Activated CD4-positive, alpha-beta T cell treated with anti-CD3 and anti-CD28 coated beads for 48 hours (primary cell): ENCODE measurements at places on chromosomes 6 and 20.

DNA sequence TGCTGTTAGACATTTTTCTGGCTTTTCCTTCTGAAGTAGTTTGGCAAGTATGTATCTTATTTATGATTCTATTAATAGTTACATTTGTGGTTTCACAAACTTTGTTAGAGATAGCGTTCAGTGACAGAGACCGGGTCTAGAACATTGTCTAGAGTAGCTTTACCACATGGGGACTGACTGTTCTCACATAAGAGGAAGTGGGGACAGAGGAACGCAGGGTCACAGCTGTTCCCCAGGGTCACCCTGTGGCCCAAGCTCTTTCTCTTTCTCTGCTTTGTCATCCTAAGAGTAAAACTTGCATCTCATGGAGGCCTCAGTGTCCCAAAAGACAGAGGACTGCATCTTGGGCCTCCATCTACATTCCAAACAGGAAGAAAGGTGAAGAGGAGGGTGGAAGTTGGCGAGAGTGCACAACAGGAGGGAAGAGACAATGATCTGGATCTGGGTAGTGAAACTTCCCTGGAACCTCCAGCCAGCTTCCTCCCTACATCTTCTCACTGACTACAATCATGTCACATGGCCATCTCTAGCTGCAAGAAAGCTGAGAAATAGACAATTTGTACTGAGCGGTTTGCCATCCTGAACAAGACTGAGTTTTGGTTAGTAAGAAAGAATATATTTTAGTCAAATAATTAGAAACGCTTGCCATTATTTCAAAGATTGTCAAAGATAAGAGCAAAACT, 645.8 kb upstream of the ARID1B start:
- DNase-seq: no peak

DNA sequence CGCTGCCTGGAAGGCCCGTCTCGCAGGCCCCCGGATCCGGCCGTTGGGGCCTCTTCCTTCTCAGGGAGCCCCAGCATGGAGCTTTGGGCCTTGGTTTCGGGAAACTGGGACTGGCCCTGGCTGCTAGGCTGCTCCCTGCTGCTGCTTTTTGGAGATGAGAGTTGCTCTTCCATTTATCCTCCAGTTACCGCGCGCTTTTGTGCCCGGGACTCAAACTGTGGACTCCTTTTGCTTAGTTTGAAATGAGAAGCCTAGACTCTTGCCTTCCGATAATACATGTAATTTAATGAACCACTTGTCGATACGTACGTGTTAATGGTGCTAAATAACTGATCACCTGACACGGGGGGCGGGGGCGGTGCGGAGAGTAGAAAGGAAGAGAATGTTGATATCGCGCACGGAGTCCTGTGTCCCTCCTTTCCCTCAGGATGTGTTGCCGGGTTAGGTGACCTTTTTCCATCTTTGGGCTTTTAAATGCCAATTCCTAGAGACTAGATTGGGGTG, 968 bp downstream of the PHF3 start:
- peak; percentile 77 for DNase-seq

DNA sequence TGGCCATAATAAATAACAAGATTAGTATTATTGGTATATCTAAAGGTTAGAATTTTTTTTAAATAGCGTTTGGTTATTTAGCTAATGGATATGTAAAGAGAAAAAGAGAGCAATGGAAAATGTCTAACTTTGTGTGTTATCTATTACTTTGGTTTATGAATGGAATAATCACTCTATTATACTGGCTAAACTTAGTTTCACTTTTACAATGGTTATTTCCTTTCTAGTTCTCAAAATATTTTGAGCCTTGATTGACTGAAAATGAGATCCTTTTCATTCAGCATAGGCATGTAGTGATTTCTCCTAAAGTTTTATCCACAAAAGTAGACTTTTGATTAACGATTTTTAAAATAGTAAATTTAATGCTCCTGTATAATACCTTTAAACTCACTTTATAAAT, 51.6 kb upstream of the MLIP start:
- no peak for DNase-seq

GRCh38 chr6:88982720-88983119, 19.3 kb upstream of the RNGTT start:
- peak; percentile 29 for DNase-seq

- DNase-seq: no peak
Observed at GRCh38 chr6:131651782-131652181, 14.7 kb downstream of the ENPP3 start.

DNA sequence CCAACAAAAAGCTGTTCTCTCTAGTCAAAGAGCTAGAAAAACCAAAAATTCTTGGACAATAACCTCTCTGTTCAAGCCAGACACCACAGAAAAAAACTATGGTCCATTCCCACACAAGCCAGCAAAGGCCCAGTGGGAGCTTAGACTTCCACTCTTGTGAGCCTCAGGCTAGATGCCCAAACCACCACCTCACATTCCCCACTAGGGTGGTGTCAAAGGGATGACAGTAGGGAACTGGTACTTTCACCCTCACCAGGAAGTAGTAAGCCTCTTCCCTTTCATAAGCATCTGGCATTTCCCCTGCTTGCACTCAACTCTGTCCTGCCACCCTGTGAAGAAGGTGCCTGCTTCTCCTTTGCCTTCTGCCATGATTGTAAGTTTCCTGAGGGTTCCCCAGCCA, 58.4 kb upstream of the RNF217 start:
- no peak for DNase-seq

DNA sequence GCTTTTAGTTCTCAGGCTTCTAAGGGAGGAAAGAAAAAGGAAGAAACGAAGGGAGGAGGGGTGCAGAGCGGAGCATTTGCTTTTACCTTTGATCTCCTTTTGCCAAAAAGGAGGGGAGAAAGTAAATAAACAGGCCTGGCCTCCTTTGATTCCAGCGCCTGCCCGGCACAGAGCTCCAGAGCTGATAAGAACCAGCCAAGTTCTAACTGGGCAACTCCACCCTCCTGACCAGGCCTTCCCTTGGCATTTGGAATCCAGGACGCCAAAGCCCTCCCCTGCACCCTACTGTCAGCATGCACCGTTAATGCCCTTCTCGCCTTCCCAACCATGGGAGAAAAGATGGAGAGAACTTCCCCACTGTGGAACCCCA, 120.8 kb upstream of the PTPN1 start:
- DNase-seq: no peak

DNA sequence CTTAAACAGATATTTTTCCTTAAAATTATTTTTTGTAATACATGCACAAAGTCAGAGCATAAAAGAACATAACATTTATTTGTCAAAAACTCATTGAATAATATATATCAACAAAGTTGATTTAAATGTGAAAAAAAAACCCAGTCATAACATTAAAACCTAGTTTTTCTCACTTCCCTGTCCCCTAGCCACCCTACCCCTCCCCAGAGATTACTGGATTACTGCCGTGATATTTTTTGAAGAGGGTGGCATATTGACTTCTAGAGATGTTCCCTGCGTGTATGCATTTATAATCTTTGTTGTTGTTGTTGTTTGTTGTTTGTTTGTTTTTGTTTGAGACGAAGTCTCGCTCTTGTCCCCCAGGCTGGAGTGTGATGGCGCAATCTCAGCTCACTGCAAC, 52.4 kb upstream of the ARMC2 start:
- DNase-seq: no peak

DNA sequence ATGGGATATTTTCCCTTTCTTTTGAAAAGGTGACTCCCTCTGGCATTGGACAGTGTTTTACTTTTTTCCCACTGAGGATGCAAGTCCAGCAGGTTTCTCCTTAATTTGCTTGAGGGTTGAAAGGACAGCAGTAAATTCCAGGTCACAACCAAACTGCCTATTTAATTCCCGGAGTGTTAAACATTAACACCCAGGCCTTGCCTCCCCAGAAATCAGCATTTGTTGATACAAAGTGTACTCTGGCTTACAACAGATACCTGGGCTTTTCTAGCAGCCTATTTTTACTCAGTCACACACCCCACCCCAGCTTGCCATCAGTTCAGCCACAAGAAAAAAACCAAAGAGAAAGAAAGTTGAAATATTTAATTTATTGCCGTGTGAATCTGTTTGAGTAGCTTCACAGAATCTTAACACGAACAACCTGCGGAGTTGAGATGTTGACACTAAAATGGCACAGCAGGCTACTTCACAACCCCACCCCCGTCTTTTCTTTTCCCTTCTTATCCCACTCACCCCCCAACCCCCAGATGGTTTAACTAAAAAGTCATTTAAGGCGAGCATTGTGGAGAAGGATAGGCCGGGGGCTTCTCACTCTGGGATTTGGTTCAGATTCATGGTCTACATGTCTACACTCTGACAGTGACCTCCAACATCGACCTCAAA, 45.7 kb downstream of the MYLIP start:
- no peak for DNase-seq

GRCh38 chr6:108407904-108408827, 113.3 kb downstream of the AFG1L start:
- DNase-seq: no peak

DNA sequence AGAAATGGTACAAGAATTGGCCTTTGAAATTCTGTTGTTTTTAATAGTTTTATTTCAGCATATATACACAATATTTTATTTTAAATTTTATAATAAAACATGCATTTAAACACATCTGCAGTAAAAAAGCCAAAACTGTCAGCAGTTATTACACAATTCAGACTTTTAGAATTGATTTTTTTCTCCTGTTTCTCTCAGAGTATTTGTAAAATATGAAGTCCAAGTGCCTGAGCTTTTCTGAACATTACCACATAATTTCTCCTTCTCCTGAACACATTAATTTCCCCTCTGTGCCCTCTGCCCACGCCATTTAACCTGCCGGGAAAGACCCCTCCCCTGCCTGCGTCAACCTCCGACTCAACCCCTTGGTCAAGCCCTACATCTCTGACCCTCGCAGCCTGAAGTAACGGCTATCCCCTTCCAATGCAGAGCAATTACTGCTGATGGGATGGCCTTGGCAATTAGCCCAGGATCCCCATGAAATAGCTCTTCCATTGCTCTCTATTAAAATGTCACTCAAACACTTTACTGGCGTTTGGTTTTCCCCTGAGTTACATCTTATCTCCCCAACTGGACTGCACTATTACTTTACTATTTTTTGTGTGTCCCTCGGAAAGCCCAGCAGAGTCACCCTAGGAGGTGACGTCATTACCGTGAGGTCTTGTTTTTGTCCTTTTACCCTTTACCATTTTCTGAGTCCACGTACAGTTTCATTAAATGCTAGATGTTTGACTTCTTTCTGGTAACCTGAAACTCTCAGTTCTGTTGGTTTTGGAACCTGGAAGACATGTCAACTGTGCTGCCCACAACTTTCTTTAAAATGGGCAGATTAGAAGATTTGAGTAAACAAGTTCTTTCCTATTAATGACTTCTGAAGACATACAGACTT, 146.7 kb upstream of the TAB2 start:
- DNase-seq: no peak

- DNase-seq: peak; percentile 5
Observed at GRCh38 chr6:143397227-143398222, 53.0 kb downstream of the ADAT2 start.

GRCh38 chr6:106702451-106703110, 73.2 kb downstream of the QRSL1 start:
- DNase-seq: no peak

- peak; percentile 71 for DNase-seq
Observed at GRCh38 chr6:89297695-89298351, 17.3 kb downstream of the GABRR2 start.
